ENCODE measurements at places on chromosomes 7 and 10. TPM values are rescaled to one million over a fixed set of nuclear protein-coding genes. Genes with fewer than 3 reads are reported as not detected.
A peak's percentile ranks its signal among the peaks of the same experiment; 100 is the strongest.

- no peak for DNase-seq
These were observed 12.8 kb downstream of the SNX8 start for GRCh38 chr7:2301511-2301863.

DNA sequence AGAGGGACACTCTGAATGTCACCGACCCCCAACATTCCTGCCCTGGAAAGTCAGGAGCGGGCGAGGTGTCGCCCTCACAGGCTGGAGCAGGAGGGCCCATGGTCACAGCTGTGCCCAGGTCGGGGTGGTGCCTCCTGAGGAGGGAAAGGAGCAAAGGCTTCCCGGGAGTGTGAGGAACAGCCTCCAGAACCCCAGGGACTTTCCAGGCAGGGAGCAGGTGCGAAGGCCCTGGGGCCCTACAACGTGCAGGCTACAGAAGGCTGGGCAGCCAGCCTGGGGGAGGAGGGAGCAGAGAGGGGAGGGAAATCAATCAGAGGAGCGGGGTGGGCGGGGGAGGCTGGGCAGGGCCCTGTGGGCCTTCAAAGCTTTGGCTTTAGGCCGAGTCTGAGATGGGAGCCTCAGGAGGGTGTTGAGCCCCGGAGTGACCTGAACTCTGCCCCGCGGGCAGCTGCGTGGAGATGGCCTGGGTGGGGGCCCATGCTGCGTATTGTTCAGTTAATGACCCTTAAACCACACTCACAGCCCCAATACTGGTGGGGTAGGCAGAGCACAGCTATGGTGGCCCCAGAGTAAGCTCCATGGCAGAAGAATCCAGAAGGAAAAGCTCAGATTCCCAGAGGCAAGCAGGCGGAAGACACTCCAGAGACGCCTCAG, 44.2 kb upstream of the PPP2R2D start:
- no peak for DNase-seq

GRCh38 chr10:94012834-94013233, 19.1 kb downstream of the PLCE1 start:
- DNase-seq: no peak

DNA sequence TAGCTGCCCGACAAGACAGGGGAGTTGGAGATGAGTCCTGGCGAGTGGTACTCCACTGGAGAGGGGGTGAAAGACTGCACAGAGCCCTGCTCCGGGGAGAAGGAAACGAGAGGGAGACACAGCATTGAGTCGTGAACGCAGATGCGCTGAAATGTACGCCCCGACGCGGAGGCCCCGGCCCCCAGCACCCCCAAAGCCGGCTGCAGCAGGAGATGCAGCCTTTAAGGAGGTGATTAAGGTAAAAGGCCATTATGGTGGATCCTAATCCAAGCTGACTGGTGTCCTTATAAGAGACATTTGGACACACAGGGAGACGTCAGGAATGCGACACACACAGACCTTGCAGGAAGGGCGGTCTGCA, 166.3 kb upstream of the IMMP2L start:
- DNase-seq: no peak

DNA sequence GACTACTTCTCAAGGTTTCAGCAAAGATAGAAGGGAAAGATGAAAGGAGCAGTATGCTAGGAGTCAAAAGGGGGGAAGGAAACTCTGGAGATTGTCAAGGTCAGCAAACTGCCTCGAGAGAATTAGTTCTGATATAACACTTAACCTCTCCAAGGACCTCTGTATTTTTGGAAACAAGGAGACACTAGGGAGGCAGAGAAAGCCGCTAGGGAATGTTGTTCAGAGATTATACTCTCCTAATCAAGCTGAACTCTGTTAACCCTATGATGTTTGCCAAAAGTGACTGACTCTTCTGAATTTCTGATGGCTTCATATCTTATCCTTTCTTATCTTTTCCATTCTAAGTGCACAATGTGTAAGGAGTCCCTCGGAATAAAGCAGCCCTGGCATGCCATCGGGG, 27.1 kb downstream of the CREM start:
- no peak for DNase-seq

- no peak for DNase-seq
These were observed 186.1 kb upstream of the SLC26A5 start for GRCh38 chr7:103632005-103632639.

DNA sequence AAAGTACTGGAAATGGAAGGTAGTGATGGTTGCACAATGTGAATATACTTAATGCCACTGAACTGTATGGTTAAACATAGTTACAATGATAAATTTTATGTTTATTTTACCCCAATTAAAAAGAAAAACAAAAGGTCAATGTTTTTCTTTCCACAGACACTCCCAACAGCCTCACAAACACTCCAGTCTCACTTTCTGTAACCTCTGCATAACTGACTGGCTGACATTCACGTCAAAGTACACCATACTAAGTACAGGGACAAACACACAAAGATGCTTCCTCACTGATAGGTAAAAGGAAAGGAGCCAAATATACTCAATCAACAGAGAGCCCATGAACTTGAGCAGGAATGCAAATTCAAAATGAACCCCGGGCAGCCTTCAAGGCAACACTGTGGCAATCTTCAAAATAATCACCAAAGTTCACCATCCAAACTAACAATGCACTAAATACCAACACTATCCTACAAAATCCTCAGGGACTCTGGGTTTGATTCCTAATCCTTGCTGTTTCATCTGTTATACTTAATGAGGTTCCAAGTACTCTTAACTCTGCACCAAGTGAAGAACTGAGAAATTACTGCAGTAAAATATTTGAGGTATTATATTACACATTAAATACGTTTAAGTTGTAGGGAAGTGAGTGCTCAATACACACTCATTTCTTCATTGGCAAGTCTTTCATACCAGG, 90.8 kb downstream of the ARMH3 start:
- DNase-seq: no peak

GRCh38 chr7:128435327-128435686, 20.4 kb upstream of the HILPDA start:
- no peak for DNase-seq

- DNase-seq: peak; percentile 46
These were observed 36.9 kb upstream of the SH2D4B start for GRCh38 chr10:80500572-80501380.

DNA sequence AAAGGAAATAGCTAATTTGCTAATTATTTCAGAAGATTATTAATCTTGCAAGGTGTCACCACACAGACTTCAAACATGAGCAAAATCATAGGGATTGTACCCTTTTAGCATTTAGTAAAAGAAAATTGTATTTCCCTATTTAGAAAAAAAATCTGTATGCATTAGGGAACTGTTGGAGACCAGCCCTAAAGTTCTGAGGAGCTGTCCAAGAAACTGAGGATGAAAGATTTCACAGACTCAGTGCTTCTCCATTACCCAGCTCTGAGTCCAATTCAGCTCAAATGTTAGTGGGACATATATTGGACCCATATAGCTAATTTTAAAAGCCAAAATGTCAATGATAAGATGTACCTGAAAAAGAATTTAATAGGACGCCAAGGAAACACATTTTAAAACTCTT, 271.7 kb downstream of the SNX10 start:
- no peak for DNase-seq

GRCh38 chr10:88553116-88553752, 29.9 kb downstream of the RNLS start:
- peak; percentile 89 for DNase-seq

- DNase-seq: no peak
These were observed 82.5 kb downstream of the OAT start for GRCh38 chr10:124336186-124336585.

- no peak for DNase-seq
These were observed 341.2 kb downstream of the PTPRN2 start for GRCh38 chr7:158246272-158246959.

- DNase-seq: no peak
These were observed 759.9 kb downstream of the IPMK start for GRCh38 chr10:57507788-57508187.

- no peak for DNase-seq
These were observed 99.8 kb upstream of the STRIP2 start for GRCh38 chr7:129334473-129334872.

- no peak for DNase-seq
These were observed 9.6 kb downstream of the CCL26 start for GRCh38 chr7:75762350-75762917.

DNA sequence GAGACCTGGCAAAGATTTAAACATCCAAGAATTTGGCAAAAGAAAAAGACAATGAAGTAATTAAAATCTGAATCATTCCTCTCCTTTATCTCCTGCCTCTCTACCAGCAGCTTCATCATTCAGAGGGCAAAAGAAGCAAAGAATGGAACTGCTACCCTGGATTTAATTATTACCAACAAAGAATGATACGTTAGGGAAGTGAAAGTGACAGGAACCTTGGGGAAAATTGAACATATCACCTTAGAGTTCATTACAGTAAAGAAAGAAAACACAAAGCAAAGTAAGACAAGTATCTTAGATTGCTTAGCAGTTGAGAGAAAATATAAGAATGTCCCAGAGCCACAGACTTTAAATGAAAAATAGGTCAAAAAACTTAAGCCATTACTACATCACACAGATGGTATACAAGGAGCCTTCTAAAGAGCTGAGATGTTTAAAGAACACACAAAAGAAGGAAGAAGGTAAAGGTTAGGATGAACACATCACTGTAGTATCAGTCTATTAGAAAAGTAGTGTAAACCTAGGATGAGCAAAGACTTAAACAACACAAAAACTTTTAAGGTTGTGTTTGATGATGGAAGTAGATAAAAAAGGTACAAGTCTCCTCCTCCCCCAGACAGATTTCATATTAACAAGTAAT, 17.5 kb downstream of the CTNNA3 start:
- DNase-seq: no peak

GRCh38 chr7:148773334-148773733, 74.6 kb downstream of the CUL1 start:
- peak; percentile 7 for DNase-seq

DNA sequence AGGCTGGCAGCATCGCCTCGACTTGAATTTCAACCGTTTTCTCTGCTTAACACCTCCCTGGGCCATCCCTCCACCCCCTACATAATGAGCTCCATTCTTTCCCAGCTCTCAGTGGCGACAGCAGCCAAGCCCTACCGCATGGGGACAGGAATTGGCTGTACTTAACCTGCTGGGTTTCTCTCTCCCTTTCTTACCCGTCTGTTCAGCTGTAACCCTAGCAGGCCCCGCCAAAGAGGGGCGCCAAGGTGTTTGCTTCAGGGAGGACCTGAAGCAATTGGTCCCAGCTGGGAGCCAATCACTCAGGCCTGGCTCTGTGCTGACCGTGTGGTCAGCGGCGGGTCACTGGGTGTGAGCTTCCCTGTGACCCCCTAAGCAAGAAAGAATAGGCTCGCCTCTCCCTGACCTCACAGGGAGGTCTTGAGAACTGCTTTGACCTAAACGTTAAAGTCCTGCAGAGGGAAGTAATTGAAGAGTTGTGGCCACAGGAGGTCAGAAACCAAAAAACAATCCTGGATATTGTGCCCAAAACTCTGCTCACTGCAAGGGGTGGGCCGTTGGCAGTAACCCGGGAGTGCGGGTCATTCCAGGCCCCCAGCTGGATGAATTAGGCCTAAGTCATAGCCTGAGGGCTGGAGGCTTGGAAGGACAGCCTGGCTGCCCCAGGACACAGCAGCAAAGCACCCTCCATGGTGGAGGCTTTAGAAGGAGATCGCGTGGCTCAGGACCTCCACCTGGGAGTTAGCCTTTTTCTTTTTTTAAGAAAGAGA, 114.6 kb downstream of the ITIH5 start:
- DNase-seq: no peak

DNA sequence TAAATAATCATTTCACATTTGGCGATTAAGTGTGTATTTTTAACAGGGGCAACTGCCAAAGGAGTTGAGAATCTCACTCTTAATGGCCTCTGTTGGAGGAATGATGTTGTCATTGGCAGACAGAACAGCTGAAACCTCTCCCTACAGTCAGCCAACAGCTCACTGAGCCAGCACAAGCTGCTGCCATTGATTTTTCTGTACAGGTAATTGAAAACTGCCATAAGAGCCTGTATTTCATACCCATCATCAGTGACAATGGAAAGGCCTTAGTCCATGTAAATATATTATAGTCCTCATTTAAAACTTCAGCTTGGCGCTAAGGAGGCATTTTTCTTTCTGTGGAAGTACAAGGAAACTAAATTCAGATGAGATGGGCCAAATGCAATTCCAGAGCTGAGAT, 28.1 kb upstream of the PTN start:
- DNase-seq: no peak

GRCh38 chr7:113113912-113114311, 4.4 kb downstream of the SMIM30 start:
- DNase-seq: peak; percentile 21

- no peak for DNase-seq
These were observed 146.5 kb upstream of the AOAH start for GRCh38 chr7:36870625-36871354.

DNA sequence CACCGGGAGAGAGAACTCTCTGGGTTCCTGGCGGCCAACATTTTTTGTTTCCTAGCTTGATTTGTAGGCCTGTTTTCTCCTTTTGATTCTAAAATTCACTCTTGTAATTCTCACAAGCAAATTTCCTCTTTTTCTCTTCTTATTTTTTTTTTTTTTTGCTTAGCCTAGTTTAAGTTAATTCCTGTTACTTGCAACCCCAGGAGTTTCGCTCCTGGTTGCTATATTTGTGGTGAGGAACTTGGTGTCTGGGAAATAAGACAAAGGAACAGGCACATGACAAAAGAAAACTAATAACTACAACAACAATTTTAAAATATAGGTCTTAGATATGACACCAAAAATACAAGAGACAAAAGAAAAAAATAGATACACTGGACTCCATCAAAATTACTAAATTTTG, 6.7 kb downstream of the AOAH start:
- no peak for DNase-seq

DNA sequence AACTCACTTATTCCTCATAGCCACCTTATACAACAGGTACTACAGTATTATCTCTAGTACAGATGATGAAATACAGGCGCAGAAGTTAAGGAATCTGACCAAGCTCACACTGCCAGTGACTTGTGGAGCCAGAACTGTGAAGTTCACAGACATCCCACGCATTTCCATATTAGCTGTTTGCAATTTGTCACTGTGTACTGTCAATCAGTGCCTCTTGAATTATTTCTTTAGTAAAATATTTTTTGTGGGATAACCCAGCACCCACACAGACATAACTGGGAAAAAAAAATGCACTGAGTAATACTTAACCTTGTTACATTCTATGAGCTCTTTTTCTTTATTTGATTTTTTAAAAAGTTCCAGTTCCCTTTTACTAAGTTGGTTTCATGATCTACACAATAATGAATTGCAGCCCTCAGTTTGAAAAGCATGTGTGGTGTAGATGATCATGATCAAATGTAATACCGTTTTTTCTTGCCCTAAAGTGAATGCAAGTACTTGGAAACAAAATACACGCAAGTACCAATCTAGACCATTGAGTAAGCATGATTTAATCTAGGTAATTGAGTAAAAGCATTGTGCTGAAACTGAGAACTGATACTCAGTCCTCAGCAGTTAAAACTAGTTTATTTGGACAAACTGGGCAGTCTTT, 14.1 kb downstream of the CUL1 start:
- DNase-seq: no peak

GRCh38 chr10:5692461-5693358, 8.1 kb downstream of the TASOR2 start:
- peak; percentile 74 for DNase-seq

- DNase-seq: no peak
These were observed 126.6 kb downstream of the SORBS1 start for GRCh38 chr10:95434583-95434982.

The ZNF488 gene
- total RNA-seq: 0.27 TPM

The AKR1C3 gene
- 121 TPM for total RNA-seq

The NUDCD3 gene
- total RNA-seq: 59.5 TPM

The DGKB gene
- not detected for total RNA-seq

The INA gene
- not detected for total RNA-seq

The MSS51 gene
- 1.3 TPM for total RNA-seq

The BET1 gene
- total RNA-seq: 7.3 TPM

The GLI3 gene
- 0.27 TPM for total RNA-seq

The LRMDA gene
- total RNA-seq: 32.6 TPM

Data from hematopoietic multipotent progenitor cell (in vitro differentiated cells).